Muscle of back (tissue), 13 donors: ENCODE measurements at places on chromosomes 12 and 14. TPM values are rescaled to one million over a fixed set of nuclear protein-coding genes. Genes with fewer than 3 reads are reported as not detected.

GRCh38 chr12:121089031-121089812 is 43.5 kb upstream of the P2RX7 start:
- no peak for DNase-seq

- DNase-seq: no peak
These were observed 890.2 kb downstream of the FLRT2 start for GRCh38 chr14:86420131-86420530.

Gene DTX1
- 3.4 TPM for polyA plus RNA-seq

Gene MAP1LC3B2
- 5.0 TPM for polyA plus RNA-seq

- DNase-seq: no peak
These were observed 140.0 kb downstream of the MON2 start for GRCh38 chr12:62606654-62607053.

GRCh38 chr14:30053103-30053502 is 125.5 kb upstream of the PRKD1 start:
- DNase-seq: no peak

DNA sequence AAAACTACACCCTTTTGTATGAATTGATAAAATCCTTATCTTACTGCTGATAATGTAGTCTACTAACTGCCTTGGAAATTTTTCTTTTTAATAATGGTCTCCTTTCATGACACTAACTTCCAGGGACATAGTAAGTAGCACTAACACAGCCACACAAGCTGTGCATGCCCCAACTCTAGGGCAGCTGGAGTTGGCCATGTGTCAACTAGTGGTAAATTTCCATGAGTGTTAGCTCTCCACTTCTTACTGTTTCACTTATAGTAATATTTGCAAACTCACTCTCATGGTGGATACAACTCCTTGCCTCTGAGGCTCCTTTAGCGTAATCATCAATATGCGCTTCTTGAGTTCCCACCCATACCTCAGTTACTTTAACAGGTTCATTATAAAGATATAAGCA is 38.0 kb downstream of the LGR5 start:
- no peak for DNase-seq

- DNase-seq: no peak
These were observed 143.3 kb downstream of the KLRB1 start for GRCh38 chr12:9464408-9464807.

GRCh38 chr12:56110571-56110970 is 5.9 kb upstream of the RPL41 start:
- no peak for DNase-seq

- DNase-seq: no peak
These were observed 85.7 kb downstream of the BORCS5 start for GRCh38 chr12:12442548-12443071.

- DNase-seq: no peak
These were observed 63.9 kb downstream of the EFCAB11 start for GRCh38 chr14:89890589-89890988.

GRCh38 chr12:126210448-126210847 is 1145.2 kb downstream of the AACS start:
- DNase-seq: no peak

Gene SETD3
- polyA plus RNA-seq: 50.2 TPM

Gene KCNK13
- 0.16 TPM for polyA plus RNA-seq

Gene DEGS2
- 0.56 TPM for polyA plus RNA-seq

DNA sequence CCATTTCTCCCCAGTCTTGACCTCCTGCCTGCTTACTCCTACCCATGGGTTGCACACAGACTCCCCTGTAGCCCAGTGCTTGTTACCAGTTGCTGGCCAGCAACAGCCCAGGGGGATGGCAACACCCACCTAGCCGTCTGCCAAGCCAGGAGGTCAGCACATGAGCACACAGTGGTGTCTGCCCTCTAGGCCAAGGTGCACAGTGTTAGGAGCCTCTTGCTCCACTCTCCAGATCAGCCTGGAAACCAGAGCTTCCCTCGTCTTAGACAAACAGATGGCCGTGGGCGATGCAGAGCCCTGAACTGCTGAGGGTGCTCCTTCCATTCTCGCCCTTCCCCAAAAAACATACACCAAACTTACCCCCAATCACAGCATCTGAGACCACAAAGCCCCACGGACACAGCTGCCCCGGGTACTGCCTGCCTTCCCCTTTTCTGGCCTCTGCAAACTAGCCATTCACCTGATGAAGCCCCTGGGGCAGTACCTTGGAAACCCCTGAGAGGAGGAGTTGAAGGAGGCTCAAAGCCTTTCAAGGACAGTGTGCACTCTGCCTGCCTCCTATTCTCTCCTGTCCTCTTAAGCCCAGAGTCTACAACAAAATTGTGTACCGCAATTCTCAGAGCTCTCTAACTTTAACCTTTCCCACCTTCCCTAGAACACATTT is 1.0 kb upstream of the GPD1 start:
- no peak for DNase-seq

DNA sequence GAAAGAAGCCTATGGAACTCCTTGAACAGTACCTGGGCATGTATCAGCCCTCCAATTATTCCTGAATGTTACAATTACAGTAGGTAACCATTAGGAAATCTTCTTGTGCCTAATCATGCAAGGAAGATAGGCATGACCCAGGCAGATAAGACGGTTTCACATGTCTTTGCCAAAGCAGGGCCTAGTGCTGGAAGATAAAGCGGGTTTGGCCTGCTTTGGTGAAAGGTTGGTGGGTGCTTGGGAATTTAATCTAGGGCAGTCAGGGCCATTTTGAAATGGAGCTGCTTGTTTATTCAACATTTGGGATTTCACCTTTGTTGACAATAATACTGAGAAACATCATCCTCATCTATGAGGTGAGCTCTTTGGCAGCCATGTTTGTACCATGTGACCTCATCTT is 12.5 kb upstream of the SRSF5 start:
- DNase-seq: no peak

GRCh38 chr14:49940808-49941421 is 48.0 kb downstream of the ARF6 start:
- DNase-seq: no peak

GRCh38 chr14:23530375-23531055 is 21.1 kb downstream of the ZFHX2 start:
- no peak for DNase-seq

DNA sequence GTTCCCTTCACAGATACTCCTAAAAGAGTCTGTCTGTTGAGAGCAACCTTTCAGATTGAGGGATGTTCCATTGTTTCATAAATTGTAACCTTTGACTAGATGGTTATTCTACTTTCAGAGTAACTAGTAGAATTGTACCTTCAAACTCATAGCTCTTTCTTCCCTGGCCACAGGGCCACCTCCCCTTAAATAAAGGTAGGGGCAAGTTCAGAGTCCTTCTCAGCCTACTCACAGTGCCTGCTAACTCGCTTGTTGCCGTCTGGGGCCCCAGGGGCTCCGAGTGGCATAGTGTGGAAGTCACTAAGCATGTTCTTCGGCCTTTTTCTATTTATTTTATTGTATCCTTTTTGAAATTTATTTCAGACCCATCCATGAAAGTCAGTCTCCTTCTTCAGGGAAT is 250.4 kb downstream of the ALX1 start:
- DNase-seq: no peak

- DNase-seq: no peak
These were observed 34.8 kb downstream of the IL31 start for GRCh38 chr12:122139266-122139665.

Gene DAO
- polyA plus RNA-seq: 0.96 TPM

Gene SCN8A
- polyA plus RNA-seq: 0.36 TPM

Gene TAS2R30
- polyA plus RNA-seq: 0.11 TPM

Gene CACNA1C
- 2.6 TPM for polyA plus RNA-seq

Gene HHIPL1
- polyA plus RNA-seq: 2.6 TPM

DNA sequence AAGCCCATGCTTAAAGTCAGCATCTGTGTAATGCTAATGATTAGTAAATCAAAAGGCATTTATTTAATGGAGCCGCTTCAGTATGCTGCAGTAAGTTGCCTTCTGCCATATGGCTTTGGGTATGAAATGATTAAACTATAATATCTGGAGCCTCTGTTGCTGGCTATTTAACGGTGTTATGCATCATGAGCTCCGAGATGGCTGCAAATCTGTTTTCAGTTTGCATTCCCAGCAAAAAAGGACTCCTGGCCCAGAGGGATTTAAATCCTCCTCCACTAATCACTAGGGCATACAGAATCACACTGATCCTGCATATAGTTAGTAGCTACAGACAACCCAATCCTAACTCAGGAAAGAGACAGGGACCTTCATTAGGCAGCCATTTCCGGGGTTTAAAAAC is 171.5 kb upstream of the EEA1 start:
- no peak for DNase-seq

- DNase-seq: no peak
These were observed at the start of gene SLC6A12 for GRCh38 chr12:214003-214741. TSS of gene SLC6A12 (minus strand) at chr12:214157. CDS start at chr12:209986, 4,171 bp downstream.

- DNase-seq: no peak
These were observed 36.4 kb downstream of the ALDH2 start for GRCh38 chr12:111803038-111803626.

- DNase-seq: no peak
These were observed 200.3 kb upstream of the NPAS3 start for GRCh38 chr14:32738206-32738871.

- DNase-seq: no peak
These were observed 48.9 kb downstream of the MAX start for GRCh38 chr14:65053466-65053865.

- no peak for DNase-seq
These were observed 1.7 kb downstream of the PIP4K2C start for GRCh38 chr12:57592551-57593165.
